Purkinje cell (primary cell): ENCODE measurements at places on chromosomes 2 and 18. TPM values are rescaled to one million over a fixed set of nuclear protein-coding genes. Genes with fewer than 3 reads are reported as not detected.

Gene NT5C1B
- polyA plus RNA-seq: not detected in 2 replicates

Gene LRATD1
- polyA plus RNA-seq: 1.2 and 6.2 TPM in 2 replicates

Gene CREG2
- polyA plus RNA-seq: 0.73 and 23.4 TPM in 2 replicates

Gene GPR45
- not detected in 2 replicates for polyA plus RNA-seq

Gene DCC
- 1.4 and 2.2 TPM in 2 replicates for polyA plus RNA-seq

Gene LYPD1
- polyA plus RNA-seq: 1.6 and 1.7 TPM in 2 replicates

Gene GPR17
- polyA plus RNA-seq: 0.12 and 0.71 TPM in 2 replicates

Gene STAT4
- 31.0 and 33.2 TPM in 2 replicates for polyA plus RNA-seq

Gene PSMD1
- polyA plus RNA-seq: 235 and 319 TPM in 2 replicates

Gene NXPH2
- polyA plus RNA-seq: 1.5 TPM in 1 of 2 replicates, not detected in the other

Gene CELF4
- polyA plus RNA-seq: 3.8 and 35.4 TPM in 2 replicates

Gene COL4A4
- 0.67 and 0.86 TPM in 2 replicates for polyA plus RNA-seq

Gene PJVK
- polyA plus RNA-seq: 6.1 and 6.6 TPM in 2 replicates

Gene SERPINB13
- polyA plus RNA-seq: not detected in 2 replicates

Gene SLC9A4
- 0.11 and 0.15 TPM in 2 replicates for polyA plus RNA-seq

Gene SULT1C4
- polyA plus RNA-seq: 0.42 and 1.7 TPM in 2 replicates

Gene TMEM247
- not detected in 2 replicates for polyA plus RNA-seq

Gene SLC38A11
- 1.0 TPM in 1 of 2 replicates, not detected in the other for polyA plus RNA-seq

Gene TNP1
- not detected in 2 replicates for polyA plus RNA-seq

Gene LOXHD1
- 0.70 TPM in 1 of 2 replicates, not detected in the other for polyA plus RNA-seq

Gene RNU2-63P
- not detected in 2 replicates for polyA plus RNA-seq

Gene AGAP1
- polyA plus RNA-seq: 9.6 and 10.4 TPM in 2 replicates

Gene MTA3
- 9.6 and 19.2 TPM in 2 replicates for polyA plus RNA-seq

Gene MTCL1
- 50.8 and 53.0 TPM in 2 replicates for polyA plus RNA-seq

Gene NPPC
- polyA plus RNA-seq: 86.3 and 128 TPM in 2 replicates

Gene TUBA3E
- 0.20 TPM in 1 of 2 replicates, not detected in the other for polyA plus RNA-seq
